ENCODE measurements at places on chromosomes 1 and 21. TPM values are rescaled to one million over a fixed set of nuclear protein-coding genes. Genes with fewer than 3 reads are reported as not detected.

The CACHD1 gene
- total RNA-seq, result 2.2 TPM

The SPRR3 gene
- 51.4 TPM for total RNA-seq

The SPRR4 gene
- total RNA-seq, result not detected

The FCN3 gene
- total RNA-seq, result not detected

The SLC44A5 gene
- total RNA-seq, result 0.48 TPM

The CAMK1G gene
- not detected for total RNA-seq

The C1orf226 gene
- total RNA-seq, result 0.24 TPM

The MANEAL gene
- total RNA-seq, result 2.2 TPM

The RNPC3 gene
- 3.8 TPM for total RNA-seq

The HRNR gene
- total RNA-seq, result not detected

The THBS3 gene
- 14.7 TPM for total RNA-seq

The TSSK3 gene
- total RNA-seq, result not detected

The ACTL8 gene
- not detected for total RNA-seq

The NBPF9 gene
- 10.4 TPM for total RNA-seq

The SOX13 gene
- 6.0 TPM for total RNA-seq

The MAN1C1 gene
- 0.64 TPM for total RNA-seq

The CA6 gene
- total RNA-seq, result not detected

The TOR1AIP2 gene
- 85.7 TPM for total RNA-seq

The RPE65 gene
- total RNA-seq, result not detected

The TNFAIP8L2 gene
- not detected for total RNA-seq

The GPR3 gene
- total RNA-seq, result not detected

The SYPL2 gene
- not detected for total RNA-seq

The S100A8 gene
- 185 TPM for total RNA-seq

The SH2D2A gene
- total RNA-seq, result 3.6 TPM

The FAM3B gene
- total RNA-seq, result 0.72 TPM

The JAM2 gene
- total RNA-seq, result not detected

The CLCA2 gene
- 59.8 TPM for total RNA-seq

The FALEC gene
- not detected for total RNA-seq

The SEC16B gene
- 0.96 TPM for total RNA-seq

The GJA8 gene
- not detected for total RNA-seq

The RHCE gene
- total RNA-seq, result 3.6 TPM

The TOMM20 gene
- total RNA-seq, result 159 TPM

The PCSK9 gene
- 39.8 TPM for total RNA-seq

Data from tracheal epithelial cell (primary cell).